ENCODE measurements at places on chromosomes 11 and 22.

DNA sequence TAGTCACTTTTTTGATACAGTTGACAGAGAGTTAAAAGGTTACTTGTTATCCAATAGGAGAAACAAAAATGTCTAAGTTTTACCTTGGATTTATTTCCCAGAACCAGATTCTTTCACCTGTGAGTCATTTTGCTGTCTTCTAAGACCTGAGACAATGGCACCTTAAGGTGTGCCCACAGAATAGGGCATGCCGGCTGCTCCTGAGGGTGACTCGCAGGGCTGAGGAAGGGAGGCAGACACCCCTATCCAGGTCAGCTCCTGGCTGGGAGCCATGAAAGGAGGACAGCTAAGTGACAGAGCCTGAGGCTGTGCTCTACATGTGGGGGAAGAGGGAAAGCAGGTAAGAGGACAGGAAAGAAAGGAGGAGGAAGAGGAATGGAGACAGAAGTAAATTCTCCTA lies 67.8 kb downstream of the RASSF10 start:
- DNase-seq: no peak

- no peak for DNase-seq
Measured at GRCh38 chr11:12746593-12747097, 72.4 kb downstream of the TEAD1 start.

GRCh38 chr11:36097219-36097650 lies 153.4 kb downstream of the LDLRAD3 start:
- DNase-seq: no peak

GRCh38 chr11:111526501-111526900 lies 11.9 kb downstream of the HOATZ start:
- no peak for DNase-seq

DNA sequence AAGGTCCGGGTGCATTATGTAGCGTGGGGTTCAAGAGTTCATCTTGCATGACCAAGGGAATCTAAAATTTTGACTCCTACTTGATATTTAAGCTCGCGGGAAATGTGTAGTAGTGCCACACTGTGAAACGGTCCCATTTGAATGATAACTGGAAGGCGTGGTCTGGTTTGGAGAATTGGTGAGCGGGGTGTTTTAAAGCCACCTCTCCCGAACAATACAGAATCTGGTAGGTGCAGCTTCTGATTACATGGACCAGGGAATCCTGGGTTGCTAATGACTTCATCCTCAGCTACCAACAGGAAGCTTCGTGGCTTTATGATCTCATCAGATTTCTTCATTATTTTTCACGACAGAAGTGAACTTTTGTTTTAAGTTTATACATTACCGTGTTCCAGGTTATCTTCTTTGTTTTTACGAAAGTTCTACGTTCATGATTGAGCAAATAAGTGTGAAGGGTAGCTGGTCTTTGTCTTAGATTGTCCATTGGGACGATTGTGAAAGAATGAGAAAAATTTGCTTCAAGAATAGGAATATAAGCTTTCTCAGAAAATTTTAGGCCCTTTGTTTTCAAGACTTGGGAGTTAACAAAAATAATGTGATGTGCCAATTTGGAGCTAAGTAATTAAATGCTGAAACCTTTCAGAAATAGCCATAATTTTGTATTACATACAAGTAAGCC lies 1.7 kb downstream of the QSER1 start:
- DNase-seq: no peak
